ENCODE measurements at places on chromosomes 7 and 10.

DNA sequence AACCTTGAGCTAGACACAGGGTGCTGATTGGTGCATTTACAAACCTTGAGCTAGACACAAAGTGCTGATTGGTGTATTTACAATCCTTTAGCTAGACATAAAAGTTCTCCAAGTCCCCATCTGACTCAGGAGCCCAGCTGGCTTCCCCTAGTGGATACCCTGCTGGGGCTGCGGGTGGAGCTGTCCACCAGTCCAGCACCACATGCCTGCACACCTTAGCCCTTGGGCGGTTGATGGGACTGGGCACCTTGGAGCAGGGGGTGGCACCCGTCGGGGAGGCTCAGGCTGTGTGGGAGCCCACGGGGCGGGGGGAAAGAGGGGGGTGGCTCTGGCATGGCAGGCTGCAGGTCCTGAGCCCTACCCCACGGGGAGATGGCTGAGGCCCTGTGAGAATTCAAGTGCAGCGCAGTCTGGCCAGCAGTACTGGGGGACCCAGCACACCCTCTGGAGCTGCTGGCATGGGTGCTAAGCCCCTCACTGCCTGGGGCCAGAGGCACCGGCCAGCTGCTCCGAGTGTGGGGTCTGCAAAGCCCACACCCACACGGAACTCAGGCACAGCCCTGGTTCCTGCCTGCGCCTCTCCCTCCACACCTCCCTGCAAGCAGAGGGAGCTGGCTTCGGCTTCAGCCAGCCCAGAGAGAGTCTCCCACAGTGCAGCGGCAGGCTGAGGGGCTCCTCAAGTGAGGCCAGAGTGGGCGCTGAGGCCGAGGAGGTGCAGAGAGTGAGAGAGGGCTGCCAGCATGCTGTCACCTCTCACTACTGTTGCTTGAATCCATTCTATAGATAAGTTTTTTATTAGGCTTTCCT is 369.8 kb upstream of the SMIM30 start:
- no peak for DNase-seq

DNA sequence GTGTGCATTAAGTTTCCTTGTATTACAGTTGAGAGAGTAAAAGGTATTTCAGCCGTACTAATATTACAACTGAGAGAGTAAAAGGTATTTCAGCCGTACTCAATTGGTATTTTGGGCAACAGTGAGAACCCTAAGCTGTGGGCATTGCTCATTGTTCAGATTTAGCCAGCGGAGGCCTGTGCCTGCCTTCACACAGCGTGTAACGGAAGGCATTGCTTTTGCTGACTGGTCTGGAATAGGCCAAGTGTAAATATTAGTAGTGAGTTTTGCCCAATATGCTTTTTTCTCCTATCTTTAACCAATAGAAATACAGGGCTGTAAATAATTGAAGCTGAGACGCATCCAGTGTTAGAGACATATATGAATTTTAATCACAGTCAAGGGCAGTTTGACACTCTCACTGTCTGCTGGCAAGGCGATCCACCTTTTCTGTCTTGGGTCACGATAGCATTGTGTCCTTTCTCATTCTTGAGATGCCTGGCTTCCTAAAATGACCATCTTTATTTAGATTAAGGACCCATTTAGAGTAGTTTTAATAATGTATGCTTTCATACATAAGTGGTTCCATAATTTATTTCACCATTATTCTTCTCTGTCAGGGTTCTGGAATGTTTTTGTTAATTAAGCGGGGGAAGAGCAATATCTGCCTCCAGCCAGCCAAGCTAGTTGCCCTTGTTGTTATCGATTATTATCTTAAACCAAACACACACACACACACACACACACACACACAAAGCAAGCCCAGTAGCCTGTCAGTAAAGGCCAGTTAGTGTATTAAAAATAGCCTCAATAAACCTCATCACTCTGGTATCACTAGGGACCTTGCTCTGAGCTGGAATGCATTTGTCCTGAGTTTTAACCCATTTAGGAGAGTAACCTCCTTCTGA is 130.7 kb downstream of the CELF2 start:
- DNase-seq, result no peak

DNA sequence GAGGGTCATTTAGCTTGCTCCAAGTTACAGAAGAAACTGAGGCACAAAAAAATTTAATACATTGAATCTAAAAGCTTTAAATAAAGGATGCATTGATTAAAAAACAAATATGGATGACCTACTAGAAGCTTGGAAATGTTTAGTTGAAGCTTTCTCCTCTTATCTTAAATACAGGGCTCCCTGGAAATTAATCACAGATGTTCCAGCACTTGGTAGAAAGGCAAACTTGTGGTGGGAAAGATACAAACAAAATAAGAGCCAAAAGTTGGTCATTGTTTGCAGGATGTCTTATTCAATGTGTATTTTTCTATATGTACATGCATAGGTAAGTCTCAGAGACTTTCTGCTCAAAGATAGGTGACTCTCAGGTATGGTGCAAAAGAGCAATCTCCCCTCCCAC is 40.7 kb upstream of the LYZL1 start:
- DNase-seq, result no peak

- DNase-seq, result no peak
Measured at GRCh38 chr7:144410441-144410840, 6.9 kb upstream of the NOBOX start.

GRCh38 chr7:143965280-143965679 is 10.6 kb downstream of the OR2F1 start:
- DNase-seq, result no peak

DNA sequence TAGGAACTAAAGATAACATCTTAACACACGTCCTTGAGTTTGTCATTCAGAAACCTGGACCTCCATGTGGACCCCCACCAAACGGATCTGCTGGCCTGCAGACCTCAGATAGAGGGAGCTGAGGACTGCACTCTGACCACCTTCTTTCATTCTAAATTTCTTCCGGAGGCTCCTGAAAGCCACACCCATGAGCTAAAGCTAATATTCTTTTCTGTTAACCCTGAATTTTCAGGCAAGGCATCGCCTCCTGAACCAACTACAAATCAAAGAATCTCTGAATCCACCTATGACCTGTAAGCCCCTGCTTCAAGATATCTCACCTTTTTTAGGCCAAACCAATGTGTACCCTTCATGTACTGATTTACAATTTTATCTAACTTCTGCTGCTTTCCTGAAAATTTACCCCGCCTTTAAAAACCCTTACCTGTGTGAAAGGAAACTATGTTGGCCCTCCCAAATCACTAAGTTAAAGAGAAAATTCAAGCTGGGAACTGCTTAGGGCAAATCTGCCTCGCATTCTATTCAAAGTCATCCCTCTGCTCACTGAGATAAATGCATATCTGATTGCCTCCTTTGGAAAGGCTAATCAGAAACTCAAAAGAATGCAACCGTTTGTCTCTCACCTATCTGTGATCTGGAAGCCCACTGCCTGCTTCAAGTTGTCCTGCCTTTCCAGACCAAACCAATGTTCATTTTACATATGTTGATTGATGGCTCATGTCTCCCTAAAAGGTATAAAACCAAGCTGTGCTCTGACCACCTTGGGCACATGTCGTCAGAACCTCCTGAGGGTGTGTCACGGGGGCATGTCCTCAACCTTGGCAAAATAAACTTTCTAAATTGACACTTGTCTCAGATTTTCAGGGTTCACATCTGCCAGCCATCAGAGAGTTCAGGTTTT is 7.7 kb upstream of the MSMB start:
- DNase-seq, result no peak

DNA sequence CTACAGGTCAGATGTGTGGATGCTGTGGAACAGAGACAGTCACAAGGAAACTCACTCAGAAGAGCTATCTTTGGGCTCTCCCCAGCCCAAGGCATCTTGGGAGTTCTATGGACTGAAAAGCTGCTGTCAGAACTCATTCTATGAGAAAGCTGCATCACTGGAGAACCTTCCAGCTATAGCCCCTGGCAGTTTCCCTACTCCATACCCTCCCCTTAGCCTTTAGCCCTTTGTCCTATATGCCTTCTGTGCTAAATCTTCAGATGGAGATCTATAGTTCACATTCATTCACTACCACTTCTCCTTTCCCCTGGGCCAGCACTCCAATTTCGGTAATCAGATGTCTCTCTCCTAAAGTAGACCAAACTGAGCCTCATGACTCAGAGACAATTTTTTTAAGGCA is 6.9 kb downstream of the WNT8B start:
- no peak for DNase-seq

GRCh38 chr7:36522453-36523007 is 132.9 kb downstream of the ANLN start:
- DNase-seq, result no peak

DNA sequence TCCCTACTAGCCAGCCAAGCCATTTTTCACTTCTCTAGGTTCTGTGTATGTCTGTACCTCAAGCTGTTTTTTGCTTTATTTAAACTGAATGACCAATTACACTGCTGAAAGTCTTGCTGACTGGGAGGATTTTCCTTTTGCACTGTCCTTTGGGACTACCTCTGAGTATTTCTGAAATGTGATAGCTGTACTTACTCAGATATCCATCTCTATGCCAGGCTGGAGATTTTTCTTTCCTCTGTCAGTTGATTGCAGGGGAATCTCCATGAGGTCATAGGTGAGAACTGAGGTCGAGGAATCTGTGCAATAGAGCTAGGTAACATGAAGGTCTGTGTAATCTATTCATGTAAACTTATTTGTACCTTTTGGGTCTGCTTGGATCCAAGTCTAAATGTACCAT is 38.9 kb upstream of the ANKRD1 start:
- no peak for DNase-seq
